ENCODE measurements at places on chromosomes 1 and 21.

DNA sequence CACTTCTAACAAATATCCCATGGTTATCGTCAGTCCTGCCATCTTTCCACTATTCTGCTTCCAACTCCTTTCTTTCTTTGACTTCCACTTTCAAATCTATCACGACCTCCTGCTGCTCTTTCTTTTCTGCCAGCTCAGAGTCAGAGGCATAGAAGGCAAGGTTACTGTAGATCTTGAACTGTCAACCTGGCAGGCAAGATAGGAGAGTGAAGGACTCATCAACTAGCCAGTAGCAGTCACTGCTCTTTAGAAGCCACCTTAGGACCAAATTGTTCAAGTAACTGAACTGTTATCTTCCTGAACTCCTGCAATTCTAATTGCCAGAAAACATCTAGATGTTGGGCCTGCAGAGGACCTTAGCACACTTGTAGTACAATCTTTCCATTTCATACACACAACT, 13.1 kb upstream of the FCER1A start:
- no peak for DNase-seq

DNA sequence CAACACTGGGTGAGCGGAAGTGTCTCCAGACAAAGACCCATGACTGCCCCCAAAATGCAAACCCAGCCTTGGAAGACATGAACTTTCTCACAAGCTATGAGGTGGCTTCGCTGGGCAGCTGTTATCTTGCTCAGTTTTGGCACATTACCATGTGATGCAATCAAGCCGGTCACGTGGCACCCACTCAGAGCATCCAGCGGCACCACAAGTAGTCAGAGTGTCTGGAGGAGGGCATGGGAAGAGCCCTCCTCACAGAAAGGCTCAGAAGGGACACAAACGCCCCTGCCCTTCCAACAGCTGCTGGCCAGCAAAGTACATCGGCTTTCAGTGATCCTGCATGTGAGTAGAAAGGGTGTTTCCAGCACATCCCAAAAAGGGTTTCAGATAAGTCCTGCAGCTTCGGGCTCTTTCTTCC, 145.5 kb upstream of the IRF2BP2 start:
- DNase-seq = peak; percentile 97

DNA sequence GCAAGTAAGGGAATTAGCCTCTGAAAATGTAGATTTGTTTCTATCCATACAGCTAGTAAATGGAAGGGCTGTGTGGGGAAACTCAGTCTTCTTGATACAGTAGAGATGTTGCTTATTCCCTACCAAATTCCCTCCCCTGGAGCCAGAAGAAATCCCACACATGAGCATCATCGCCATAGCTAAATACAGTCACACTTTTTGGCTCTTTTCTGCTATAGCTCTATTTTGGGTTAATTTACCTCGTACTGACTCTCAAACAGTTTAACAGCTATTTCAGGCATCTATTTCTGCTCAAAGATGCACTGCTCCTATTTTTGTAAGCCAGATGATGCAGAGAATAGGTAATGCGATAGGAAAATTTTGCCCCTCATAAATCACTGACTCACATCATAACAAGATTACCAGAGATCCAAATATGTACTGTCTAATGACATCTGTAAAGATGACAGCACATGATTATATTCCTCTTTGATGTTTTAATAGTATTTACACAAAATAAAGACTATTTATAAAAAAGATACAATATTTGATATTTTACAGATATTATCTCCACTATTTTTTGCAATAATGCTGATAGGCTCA, 58.6 kb downstream of the XCL1 start:
- DNase-seq = no peak

DNA sequence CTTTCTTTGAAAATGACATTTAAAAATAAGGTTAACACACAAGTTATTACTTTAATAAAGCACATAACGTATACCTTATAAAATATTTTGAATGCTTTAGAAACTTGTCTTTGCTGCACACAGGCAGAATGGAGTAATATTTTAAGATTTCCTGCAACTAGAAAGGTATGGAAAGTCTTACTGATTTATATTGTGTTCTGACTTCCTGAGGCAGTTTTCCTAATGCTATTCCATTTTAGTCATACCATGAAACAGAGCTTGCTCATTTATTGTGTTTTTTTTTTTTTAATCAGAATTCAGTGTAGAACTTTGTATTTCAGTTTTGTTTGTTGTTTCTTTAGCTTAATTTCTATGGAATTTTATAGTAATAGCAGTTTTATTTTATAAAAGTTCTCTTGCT, 60.9 kb upstream of the S1PR1 start:
- no peak for DNase-seq

DNA sequence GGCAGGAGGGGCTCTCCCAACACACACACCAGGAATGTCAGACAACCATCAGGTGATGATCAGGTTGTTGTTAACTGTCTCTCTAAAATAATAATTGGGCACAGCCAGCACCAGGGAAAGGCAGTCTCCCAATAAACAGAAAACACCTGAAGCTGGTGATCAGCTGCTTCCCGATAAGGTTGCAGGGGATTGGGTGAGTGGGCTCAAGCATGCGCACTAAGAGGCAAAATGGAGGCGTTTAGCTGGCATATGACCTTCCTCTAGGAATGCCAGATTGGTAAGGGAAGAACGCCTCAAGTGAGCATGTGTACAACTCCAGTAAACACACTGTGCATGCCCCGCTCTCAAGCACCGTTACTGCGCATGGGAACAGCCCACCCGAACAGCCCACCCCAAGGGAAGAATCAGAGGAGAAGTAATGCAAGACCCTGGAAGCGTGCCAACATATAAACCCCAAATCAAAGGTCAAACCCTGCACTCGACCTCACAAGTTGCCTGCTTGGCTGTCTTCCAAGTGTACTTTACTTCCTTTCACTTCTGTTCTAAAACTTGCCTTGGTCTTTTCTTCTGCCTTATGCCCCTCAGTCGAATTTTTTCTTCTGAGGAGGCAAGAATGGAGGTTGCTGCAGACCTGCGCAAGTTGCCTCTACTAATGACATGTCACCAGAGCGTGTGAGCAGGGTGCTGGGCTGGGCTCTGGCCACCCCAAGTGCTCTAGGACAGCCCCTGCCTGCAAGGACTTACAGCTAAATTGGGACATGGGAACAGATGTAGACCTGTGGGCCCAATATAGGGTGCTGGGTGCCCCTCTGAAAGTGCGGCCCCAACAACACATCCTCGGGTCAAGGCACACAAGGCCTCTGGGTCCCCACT, 200.8 kb downstream of the RHOU start:
- DNase-seq = no peak

DNA sequence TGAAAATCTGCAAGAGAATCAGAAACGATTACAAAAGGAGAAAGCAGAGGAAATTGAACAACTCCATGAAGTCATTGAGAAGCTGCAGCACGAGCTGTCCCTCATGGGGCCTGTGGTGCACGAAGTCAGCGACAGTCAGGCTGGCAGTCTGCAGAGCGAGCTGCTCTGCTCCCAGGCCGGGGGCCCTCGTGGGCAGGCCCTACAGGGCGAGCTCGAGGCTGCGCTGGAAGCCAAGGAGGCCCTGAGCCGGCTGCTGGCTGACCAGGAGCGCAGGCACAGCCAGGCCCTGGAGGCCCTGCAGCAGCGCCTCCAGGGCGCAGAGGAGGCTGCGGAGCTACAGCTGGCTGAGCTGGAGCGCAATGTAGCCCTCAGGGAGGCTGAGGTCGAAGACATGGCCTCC, 47.5 kb upstream of the DIP2A start:
- DNase-seq = no peak

DNA sequence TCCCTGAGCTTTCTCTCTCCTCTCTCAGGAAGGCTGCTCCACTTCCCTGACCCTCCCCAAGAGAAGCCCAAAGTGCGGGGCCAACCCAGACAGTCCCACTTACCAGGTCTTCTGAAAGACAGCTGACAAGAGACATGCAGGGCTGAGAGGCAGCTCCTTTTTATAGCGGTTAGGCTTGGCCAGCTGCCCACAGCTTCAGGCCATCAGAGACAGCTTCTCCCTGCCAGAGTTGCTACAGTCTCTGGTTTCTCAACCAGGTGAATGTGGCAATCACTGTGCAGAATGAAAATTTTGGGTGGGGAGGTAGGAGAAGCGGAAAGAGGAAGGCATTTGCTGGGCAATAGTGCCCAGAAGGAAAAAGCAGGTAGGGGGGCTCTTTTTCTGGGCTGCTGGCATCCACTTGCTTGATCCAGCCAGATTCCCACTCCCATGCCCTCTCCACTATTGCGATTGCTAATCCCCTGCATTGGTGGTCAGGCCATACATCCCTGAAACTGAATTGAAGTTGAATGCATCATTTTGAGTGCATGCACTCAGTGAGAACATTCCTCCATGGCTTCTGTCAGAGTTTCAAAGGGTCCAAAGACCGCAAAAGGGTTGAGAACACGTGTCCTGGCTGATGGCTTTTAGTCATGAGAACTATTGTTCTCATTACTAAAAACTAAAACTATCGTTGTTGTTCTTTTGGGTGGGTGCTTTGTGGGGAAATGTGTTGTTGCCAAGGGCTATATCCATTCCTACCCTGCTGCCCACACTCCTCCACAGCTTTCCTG, at the start of gene S100A8:
Gene S100A8 (minus strand): TSS at position 136 of the 773 bp plus-strand sequence. CDS start 538 bp downstream, outside the sequence.
- no peak for DNase-seq

- no peak for DNase-seq
These were observed 19.5 kb upstream of the PADI1 start for GRCh38 chr1:17185485-17185860.

DNA sequence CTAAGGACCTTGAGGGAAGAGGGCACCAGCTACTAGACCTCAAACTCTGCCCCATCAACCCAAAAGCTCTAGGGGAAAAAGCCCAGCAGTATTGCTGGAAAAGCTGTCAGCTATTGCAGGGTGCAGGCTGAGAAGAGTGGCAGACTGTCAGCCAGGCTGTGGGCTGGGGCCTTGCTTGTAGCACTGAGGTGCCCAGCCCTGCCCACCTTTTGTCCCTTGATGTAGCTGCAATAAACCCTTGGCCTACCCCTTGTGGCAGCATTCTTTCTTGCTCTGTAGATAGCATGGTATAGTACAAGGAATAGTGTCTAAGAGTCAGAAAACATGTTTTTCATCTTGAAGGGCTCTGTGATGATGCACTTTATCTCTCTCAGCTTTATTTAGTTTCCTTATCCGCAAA, 39.4 kb downstream of the CDC14A start:
- no peak for DNase-seq

DNA sequence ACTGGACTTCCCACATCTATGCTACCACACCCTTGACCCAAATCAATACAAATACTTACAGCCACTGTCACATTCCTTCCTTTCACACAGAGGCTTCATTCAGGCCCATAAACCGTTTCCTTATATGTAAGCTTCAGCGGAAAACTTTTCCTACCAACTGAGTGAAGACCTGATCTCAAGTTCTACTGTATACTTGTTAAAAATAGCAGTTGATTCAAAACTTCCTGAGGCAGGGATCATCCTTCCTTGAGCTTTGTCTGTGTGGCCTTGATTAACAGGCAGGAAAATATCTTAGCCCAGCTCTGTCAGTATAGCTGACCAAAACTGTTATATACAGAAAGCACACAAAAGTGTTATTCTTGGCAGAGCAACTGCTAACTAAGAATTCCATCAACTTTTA, 42.7 kb downstream of the DENND2C start:
- DNase-seq = no peak

DNA sequence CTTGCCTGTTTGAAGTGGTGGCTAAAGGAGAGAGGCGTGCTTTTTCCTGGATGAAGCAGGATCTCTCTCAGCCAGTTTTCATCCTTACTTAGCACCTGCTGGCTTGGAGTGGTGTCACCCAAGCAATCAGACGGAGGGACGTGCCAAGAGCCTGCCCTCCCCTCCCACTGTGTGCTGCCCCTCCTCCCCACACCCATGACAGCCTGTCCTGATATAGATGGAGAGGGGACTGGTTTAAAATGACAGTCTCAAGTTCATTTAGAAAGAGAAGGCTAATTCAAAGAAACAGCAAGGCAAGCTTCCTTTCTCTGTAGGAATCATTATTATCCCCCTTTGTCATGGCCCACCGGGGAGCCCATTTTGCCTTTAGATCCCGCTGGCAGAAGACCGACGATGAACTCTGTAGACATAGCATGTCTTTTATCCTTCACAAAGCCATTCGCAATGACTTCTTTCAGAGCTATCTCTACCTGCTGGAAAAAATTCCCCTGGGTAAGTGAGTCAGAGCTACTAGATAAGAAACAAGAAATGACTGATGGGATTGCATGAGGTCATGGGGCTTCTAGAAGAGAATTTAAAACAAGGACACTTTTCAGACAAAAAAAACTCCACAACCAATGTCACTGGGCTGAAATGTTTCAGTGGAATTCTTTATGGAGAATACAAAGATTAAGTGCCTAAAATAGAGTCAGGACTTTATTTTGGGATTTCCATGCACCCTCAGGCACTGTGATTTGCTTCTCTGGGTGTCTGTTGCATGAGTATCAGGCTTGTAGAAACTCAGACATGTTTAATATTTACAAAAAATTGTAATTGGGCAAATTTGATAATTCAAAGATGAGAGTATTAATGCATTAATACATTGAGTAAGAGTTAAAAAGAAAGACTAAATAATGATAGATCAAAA, at the start of gene NTMT2:
Gene NTMT2 (plus strand): TSS at position 190 of the 907 bp plus-strand sequence. CDS start 149 bp downstream, at position 339.
- no peak for DNase-seq

All from posterior cingulate gyrus (tissue), 11 donors.